ENCODE measurements at places on chromosomes 3 and 15. TPM values are rescaled to one million over a fixed set of nuclear protein-coding genes. Genes with fewer than 3 reads are reported as not detected.

The ASB14 gene
- total RNA-seq = not detected

The ZNF80 gene
- not detected for total RNA-seq

The NDUFB5 gene
- total RNA-seq = 82.5 TPM

The TKT gene
- 477 TPM for total RNA-seq

The TM6SF1 gene
- total RNA-seq = 4.2 TPM

The CDHR4 gene
- total RNA-seq = not detected

The SKOR1 gene
- not detected for total RNA-seq

The TMEM40 gene
- total RNA-seq = not detected

The TMEM158 gene
- 40.4 TPM for total RNA-seq

The NAA50 gene
- total RNA-seq = 153 TPM

The PRSS50 gene
- not detected for total RNA-seq

The GOLGA6L6 gene
- total RNA-seq = not detected

The ECE2 gene
- not detected for total RNA-seq

The PIAS1 gene
- 6.7 TPM for total RNA-seq

The CLDN11 gene
- total RNA-seq = 272 TPM

The DHX36 gene
- 19.0 TPM for total RNA-seq

The ZNF639 gene
- 35.1 TPM for total RNA-seq

The GLCE gene
- total RNA-seq = 19.0 TPM

The GOLGA6L7 gene
- total RNA-seq = not detected

The PP2D1 gene
- total RNA-seq = not detected

The TLR9 gene
- total RNA-seq = under 0.01 TPM

The UPK1B gene
- total RNA-seq = not detected

The CCRL2 gene
- not detected for total RNA-seq

The MAPKAPK3 gene
- 40.3 TPM for total RNA-seq

The ALS2CL gene
- total RNA-seq = 0.17 TPM
